ENCODE measurements at places on chromosomes 1 and 21.

DNA sequence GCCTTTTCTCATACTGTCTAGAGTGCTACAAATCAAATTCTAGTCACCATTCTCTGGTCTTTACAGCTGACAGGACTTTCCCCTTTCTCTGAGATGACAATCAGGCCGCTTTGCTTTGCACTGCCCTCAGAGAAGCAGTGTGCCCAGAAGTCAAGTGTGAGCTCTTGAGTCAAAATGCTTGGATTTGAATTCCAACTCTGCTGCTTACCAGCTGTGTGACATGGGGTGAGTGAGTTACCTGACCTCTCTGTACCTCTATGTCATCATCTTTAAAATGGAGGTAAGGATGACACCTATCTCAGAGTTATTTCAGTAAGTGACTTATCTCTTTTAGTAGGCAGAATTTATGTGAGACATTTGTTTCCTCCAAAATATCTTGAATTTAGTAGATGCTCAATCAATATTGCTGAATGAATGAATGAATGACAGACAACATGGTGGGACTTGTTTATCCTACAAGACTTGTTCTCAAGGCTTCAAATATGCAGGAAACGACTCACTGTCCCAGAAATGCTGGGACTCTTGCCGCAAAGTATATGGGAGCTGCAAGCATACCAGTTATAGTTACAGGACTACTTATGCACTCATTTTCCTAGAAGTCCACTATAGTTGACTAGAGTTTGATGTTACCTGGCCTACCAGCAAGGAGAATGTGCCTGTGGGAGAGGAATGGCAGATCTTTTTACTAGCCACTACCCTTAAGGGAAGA lies 38.1 kb upstream of the A3GALT2 start:
- DNase-seq, result no peak

DNA sequence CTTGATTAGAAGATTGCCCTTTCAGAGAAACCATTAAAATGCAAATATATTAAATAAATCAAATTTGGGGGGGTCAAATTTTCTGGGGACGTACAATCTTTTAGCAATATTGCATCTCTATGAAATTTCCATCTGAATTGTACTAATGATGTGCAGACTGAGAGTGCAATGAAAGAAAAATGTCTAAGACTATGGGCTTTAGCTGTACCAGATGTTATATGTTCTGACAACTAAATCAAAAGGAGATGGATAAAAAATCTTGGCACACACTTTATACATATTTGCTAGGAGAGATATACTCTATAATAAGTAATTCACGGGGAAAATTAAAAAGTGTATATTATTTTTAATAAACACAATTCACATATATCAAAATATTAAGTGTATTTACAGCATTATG lies 13.0 kb upstream of the PLPPR5 start:
- no peak for DNase-seq

DNA sequence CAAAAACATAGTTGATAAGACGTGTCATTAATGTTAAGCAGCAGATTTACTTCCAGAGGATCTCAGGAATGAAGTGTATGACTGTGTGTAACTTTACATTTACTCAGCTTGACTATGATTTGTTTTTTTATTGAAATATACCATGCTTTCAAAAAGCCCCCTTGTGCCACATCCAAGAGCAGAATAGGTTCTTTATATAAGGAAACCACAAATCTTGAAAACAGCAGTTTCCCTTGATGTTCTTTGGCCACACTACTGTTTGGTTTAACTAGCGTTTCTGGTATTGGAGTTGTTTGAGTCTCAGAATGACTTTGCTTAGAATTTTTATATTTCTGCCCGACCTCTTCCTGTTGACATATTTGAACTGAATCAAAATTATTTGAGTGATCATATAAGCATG lies 25.0 kb downstream of the LRRC8C start:
- DNase-seq, result no peak

GRCh38 chr1:157984469-157984868 lies 9.0 kb upstream of the KIRREL1 start:
- DNase-seq, result no peak

DNA sequence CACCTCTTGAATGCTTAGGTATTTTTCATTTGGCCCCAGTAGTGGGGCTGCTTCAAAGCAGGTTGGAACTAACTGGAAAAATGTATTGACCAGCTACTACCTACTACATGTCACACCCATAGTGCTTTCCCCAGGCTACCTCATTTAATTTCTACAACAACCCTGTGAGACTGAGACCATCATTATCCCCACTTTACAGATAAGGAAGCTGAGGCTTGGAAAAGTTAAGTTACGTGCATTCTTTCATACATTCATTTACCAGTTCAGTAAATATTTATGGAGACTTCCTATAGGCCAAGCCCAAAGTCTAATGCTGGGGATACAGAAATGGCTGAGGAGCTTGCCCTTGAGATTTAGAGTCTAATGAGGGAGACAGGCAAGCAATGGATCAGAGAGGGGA lies 14.5 kb upstream of the PADI3 start:
- no peak for DNase-seq

DNA sequence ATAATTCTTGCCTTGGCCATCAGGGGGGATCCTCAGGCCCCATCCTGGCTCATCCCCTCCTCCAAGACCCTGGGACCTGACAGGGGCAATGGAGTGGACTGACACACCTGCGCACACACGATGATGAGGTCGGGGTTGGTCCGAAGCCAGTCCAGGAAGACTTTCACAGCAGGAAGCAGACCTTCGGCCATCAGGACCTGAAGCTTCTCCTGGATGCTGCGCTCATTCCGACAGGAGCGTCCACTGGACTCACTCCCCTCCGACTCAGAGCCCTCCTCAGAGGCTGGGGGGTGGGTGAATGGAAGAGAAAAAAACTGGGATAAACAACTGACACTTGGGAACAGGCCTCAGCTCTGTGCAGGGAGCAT lies 15.4 kb upstream of the PAQR6 start:
- DNase-seq, result no peak

GRCh38 chr1:47438165-47439016 lies 547 bp downstream of the FOXD2 start:
- no peak for DNase-seq

DNA sequence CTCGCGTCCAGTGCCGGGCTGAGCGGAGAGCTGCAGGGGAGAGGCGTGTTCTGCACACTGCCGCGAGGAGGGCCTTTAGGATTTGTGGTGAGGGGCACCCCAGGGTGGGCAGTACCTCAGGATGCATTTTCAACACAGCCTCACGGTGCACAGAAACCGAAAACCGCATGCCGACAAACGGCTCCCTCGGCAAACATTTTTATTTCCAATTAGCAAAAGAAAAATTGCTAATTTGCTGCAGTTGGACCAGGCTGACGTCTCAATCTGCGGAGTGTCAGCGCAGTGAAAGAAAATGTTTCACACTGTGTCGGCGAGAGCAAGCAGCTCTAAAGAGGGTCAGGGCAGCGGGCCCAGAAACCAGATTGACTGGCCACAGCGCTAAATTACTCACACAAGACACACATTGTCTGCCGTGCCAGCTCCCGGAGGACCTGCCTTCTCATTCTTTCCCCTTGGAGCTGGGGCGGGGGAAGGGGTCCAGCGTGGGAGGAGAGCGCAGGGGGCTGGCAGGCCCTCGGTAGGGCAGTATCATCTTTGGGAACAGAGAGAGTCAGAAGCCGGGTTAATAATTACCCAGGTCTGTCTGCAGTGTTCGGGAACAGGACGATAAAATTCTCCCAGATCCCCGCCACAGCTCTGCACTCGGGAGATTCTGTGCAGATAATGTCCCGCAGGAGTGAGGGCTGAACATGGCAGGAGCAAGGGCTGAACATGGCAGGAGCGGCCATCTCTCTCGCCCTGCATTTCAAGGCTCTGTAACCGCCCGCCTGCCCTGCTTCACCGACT lies 150.2 kb downstream of the PRDM16 start:
- DNase-seq, result no peak

- no peak for DNase-seq
Measured at GRCh38 chr1:145782272-145783099, 41.4 kb downstream of the RNF115 start.

GRCh38 chr1:232725305-232726047 lies 79.7 kb upstream of the MAP10 start:
- no peak for DNase-seq

DNA sequence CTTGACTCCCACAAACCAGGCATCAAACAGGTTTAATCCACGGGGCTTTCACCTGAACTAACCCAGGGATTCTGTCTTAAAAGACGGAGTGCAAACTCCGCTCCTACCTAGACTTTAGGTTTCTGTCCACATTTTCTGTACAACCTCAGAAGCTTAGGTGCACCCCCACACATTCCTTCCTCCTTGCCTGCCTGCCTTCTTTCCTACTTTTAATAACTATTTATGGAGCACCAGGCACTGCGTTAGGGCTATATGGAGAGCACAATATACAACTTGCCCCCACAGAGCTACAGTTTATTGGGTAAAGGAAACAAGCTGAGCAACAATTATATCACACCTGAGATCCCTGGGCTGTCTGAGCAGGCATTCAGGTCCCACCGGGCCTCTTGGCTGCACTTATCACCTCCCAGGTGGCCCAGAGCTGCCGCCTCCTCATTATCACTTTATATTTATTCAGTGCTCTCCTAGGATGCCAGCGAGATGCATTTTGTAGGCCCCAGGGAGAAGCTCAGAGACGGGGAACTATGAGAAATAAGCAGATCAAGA lies 64.1 kb downstream of the DNTTIP2 start:
- DNase-seq, result no peak

GRCh38 chr21:45974073-45975019 lies 7.2 kb upstream of the COL6A1 start:
- DNase-seq, result no peak

DNA sequence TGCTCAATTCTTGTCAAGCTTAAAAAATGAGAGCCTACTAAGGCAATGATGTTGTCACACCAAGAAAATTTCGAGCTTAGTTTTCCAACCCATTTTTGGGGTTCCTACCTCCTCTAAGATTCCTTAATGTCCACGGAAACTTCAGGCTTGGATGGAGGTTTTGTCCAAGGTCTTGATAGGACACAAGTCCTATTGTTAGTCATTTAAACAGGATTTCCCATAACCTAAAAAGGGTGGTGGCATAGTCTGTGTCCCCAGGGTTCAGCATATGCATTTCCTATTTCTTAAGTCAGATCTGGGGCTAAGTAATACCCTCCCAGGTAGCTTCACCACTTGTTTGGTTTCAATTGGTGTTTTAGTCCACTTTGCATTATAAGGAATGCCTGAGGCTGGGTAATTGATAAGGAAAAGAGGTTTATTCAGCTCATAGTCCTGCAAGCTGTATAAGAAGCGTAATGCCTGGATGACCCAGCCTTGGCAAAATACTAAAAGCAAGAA lies 10.9 kb upstream of the PADI2 start:
- DNase-seq, result no peak

- no peak for DNase-seq
Measured at GRCh38 chr1:66492424-66492823, 41.5 kb upstream of the SGIP1 start.

DNA sequence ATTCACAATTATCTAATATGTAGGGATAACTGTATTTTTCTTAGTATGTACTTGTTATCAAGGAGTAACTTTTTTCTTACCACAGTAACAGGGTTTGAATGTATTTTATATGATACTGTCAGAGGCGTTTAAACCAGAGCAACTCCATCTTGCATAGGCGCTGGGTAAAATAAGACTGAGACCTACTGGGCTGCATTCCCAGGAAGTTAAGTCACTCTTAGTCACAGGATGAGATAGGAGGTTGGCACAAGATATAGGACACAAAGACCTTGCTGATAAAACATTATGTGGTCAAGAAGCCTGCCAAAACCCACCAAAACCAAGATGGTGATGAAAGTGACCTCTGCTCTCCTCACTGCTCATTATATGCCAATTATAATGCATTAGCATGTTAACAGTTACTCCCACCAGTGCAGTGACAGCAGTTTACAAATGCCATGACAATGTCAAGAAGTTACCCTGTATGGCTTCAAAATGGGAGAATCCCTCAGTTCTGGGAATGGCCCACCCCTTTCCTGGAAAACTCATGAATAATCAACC lies 64.8 kb downstream of the RPE65 start:
- no peak for DNase-seq

- no peak for DNase-seq
Measured at GRCh38 chr21:15003463-15004135, 61.2 kb downstream of the NRIP1 start.

DNA sequence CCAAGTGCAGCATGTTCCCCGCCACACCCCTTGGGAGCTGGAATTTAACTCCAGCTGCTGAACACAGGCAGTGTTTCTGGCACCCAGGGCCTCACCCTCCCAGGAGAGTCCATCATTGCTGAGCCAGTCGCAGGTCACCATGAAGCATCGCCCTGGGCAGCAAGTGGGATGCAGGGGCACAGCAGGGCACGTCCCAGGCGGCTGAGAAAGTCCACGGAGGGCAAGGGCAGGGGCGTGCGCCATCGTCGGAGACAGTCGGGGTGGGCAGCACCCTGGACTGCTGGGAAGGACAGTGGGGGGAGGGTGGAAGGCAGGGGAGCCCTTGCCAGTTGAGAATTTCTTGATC lies 69.2 kb upstream of the PDE9A start:
- DNase-seq, result no peak

DNA sequence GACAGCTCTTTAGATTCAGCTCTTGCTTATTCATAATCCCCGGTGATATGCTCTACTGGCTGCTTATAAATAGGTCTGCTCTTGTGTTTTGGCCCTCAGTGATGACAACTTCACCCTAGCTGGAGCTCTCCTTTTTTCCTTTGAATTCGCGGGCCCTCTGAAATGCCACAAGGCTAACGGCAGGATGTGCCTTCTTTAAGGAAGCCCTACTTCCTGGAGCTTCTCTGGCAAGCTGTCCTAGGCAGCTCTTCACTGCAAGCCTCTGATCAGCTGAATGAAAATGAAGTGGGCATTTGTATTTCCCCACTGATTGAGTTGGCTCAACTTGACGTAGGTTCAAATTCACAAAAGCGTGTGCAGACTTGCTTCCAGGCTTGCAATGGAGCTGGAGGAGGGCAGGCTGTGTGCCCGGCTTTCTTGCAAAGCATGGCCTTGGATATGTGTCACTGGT lies 22.2 kb downstream of the SGIP1 start:
- peak; percentile 76 for DNase-seq

DNA sequence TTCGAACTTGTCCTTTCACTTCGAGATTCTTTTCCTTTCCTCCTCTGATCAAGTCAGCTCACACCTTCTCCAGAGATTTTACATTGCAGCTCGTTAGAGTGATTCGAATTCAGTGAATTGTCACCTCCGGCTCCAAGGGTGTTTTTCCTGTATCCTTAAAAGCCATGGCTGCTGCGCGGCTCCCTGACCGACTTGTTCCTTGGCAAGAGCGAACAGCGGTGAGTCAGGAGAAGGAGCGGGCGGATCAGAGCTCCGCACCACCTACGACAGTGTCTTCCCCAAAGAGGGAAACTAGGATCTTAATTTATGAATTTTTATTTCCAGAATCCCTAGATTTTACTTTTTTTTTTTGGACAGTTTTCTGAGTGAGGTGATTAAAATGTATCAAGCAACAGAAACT lies 204.4 kb upstream of the ADGRL2 start:
- DNase-seq, result no peak

- DNase-seq, result no peak
Measured at GRCh38 chr1:217982331-217983050, 302.6 kb upstream of the RRP15 start.

GRCh38 chr1:114468710-114469468 lies 42.1 kb downstream of the TRIM33 start:
- DNase-seq, result no peak

- DNase-seq, result no peak
Measured at GRCh38 chr1:60575326-60575977, 501.9 kb upstream of the C1orf87 start.
